ENCODE measurements at places on chromosomes 2 and 18. TPM values are rescaled to one million over a fixed set of nuclear protein-coding genes. Genes with fewer than 3 reads are reported as not detected.

Gene EML6
- total RNA-seq: 1.8 TPM

Gene NOTO
- not detected for total RNA-seq

Gene TCF23
- total RNA-seq: not detected

Gene CAPN14
- total RNA-seq: 0.15 TPM

Gene NETO1
- not detected for total RNA-seq

Gene DHX57
- 15.2 TPM for total RNA-seq

Gene G6PC2
- total RNA-seq: not detected

Gene PAIP2B
- 5.3 TPM for total RNA-seq
